Nucleus accumbens (tissue), 56 donors: ENCODE measurements at places on chromosomes 13 and 19.

DNA sequence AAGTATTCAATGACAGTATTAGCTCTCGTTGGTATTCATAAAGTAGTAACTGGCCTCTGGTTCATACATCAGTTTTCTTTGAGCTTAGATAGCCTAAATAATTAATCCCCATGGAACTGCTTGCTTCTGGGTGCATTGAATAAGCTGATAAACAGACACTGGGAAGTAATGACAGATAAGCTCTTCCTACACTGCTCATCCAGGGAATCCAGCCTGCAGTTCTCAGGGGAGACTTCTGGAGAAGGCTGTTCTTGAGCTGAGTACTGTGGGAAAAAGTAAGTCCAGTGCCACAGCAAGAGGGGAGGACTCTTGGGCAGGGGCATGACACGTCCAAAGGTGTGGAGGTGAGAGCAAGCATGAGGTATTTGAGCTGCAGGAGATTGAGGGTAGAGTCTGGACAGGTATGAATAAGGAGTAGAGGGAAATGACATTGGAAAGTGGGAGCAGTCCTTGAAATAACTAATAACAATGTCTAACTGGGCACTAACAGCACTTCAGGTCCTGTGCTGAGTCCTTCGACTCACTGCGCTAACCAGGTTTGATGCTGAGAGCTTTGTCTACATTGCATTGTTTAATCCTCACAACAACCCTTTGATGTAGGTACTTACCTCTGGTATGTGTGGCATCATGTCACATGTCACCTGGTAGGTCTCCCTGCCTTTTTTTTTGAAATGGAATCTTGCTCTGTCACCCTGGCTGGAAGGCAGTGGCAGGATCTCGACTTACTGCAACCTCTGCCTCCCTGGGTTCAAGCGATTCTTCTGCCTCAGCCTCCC lies 7.2 kb downstream of the GARRE1 start:
- DNase-seq: no peak

- DNase-seq: no peak
Measured at GRCh38 chr19:47973529-47973928, 18.4 kb downstream of the BSPH1 start.

GRCh38 chr19:12871681-12872080 lies 9.6 kb downstream of the DNASE2 start:
- DNase-seq: no peak

DNA sequence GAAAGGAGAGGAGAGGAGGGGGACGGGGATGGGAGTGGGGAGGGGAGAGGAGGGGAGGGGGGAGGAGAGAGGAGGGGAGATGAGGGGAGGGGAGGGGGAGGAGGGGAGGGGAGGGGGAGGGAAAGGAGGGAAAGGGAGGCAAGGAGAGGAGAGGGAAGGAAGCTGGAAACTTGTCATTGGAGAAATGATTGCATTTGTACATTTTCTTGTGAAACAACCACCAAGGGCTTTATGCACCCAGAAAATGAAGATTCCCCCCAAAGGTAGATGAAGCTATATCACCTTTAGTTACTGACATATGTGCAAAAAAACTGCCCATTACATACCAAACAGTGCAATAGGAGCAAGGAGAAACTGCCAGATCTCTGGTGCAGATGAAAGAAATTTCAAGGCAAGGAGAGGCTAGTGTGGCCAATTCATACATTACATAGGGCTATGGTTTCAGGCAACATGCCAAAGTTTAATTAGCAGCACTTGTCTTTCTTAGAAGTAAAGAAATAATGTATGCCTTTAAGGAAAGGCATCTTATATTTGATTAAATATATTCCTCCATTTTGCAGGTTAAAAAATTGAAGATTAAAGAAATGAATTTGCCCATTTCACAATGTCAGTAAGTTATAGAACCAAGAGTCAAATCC lies 49.5 kb upstream of the STK24 start:
- no peak for DNase-seq

DNA sequence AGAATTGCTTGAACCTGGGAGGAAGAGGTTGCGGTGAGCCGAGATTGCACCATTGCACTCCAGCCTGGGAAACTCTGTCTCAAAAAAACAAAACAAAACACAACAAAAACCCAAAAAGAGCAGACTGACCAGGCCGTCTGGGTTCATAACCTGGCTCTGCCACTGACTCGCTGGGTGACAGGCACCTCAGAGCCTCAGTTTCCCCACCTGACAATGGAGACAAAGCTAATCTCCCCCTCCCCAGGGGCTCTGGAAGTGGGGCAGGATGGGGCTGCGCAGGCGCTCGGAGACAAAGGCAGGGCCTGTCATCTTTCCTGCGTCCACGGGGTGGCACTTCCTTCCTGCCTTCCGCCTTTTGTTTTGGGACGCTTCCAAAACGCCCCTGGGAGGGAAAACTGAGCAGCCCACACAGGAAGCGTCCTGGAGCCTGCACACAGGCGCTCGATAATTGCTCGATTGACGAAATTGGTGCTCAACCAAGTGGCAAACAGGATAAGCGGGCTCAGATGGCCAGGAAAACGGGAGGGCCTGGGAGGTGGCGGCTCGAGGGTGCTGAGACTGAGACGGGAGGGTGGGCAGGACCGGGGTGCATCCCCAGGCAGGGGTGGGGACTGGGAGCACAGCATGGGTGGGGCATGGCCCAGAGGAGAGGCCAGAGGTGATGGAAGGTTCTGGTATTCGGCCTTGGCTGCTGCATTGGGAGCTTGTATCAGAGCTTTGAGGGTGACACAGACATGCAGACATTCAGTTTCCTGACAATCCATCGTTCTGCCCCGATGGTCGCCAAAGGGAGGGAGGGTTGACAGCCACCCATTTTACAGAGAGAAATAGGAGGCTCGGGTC lies 17.8 kb downstream of the SPC24 start:
- DNase-seq: peak; percentile 48

DNA sequence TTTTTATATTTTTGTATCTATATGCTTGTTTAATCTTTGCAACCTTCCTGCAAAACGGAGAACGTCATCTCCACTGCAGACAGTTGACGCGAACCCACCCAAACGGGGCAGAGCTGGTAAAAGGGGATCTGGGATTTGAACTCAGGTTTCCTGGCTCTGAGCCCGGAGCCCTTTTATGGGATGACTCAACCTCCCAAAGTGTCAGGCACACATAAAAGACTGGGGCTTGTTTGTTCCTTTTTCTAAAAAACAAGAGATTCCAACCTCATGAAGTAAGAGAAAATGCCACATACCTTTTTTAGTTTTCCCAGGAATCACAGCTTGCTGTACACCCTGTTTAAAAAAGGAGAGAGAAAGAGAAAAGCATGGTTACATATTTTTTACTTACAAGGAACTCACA lies 78.9 kb downstream of the GADD45B start:
- no peak for DNase-seq

DNA sequence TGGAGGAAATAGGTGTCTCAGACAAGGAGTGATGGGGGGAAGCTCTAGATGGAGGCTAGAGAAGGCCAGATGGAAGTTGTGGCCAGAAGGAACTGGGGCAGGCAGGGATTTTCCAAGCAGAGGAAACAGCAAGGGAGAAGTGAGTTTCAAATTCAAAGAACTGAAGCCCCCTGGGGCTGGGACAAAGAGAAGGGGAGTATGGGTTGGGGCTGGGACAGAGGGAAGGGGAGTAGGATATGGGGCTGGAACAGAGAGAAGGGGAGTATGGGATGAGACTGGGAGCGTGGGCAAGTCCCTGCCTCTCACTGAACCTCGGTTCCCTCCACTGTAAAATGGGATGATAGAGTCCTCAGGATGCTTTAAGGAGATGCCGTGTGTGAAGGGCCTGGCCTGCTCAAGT lies 1.9 kb upstream of the GTF2F1 start:
- DNase-seq: no peak

DNA sequence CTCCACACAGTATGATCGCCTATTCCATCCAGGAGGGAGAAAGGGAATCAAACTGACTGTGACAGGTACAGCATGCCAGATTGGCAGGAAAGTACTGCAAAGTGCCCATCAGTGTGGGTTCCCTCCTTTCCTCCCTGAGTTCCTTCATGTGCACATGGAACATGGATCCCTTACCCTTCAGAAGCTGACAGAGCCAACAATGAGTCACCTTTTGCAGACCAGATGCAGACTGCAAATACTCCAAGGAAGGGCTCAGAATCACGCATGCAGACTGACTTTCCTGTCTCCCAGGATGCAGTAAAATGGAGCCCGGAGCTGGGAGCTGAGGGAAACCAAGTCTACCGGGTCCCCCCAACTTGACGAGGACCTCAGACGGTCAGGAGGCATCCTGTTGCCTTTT lies 41.8 kb downstream of the SACS start:
- DNase-seq: no peak

GRCh38 chr19:51781999-51782398 lies 13.0 kb upstream of the FPR3 start:
- no peak for DNase-seq

- no peak for DNase-seq
Measured at GRCh38 chr19:40639638-40639982, 38.4 kb downstream of the LTBP4 start.
